ENCODE measurements at places on chromosomes 1 and 21.

- DNase-seq, result no peak
Observed at GRCh38 chr21:31181082-31181750, 142.9 kb upstream of the KRTAP19-8 start.

- no peak for DNase-seq
Observed at GRCh38 chr21:30209601-30210000, 6.3 kb downstream of the CLDN8 start.

- no peak for DNase-seq
Observed at GRCh38 chr1:168628807-168629206, 52.4 kb downstream of the XCL1 start.

DNA sequence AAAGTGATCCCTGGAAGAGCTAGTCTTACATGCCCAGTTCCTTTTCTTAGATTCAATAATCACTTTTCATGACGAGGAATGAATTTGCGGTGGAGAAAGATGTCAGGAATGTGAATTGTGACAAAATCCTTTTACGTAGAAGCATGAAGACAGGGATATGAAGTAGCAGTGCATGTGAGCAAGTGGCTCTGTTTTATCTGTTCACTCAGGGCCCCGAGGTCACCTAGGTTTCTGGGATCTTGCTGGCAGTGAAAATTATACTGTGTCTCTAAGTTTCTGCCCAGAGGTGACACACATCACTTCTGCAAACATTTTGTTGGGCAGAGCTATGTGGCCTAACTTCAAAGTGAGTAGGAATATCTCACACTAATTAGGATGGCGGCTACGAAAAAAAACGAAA, 79.3 kb downstream of the USP25 start:
- no peak for DNase-seq

DNA sequence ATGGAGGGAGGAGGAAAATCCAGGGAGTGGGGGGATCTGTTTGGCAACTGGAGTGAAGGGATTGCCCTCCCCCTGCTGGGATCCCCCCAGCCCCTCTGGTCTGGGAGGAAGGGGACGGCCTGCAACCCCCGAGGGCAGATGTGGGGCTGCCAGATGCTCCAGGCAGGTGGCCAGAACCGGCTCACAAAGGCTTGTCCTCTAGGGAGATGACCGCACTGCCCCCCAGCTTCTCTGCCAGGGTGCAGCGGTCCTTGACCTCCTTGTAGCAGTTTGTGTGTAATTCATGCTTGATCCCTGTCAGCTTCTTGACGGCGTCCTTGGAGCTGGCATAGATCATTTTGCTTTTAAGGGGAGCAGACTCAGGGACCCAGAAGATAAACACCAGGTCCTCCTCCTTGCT, 69.2 kb downstream of the ROR1 start:
- no peak for DNase-seq

DNA sequence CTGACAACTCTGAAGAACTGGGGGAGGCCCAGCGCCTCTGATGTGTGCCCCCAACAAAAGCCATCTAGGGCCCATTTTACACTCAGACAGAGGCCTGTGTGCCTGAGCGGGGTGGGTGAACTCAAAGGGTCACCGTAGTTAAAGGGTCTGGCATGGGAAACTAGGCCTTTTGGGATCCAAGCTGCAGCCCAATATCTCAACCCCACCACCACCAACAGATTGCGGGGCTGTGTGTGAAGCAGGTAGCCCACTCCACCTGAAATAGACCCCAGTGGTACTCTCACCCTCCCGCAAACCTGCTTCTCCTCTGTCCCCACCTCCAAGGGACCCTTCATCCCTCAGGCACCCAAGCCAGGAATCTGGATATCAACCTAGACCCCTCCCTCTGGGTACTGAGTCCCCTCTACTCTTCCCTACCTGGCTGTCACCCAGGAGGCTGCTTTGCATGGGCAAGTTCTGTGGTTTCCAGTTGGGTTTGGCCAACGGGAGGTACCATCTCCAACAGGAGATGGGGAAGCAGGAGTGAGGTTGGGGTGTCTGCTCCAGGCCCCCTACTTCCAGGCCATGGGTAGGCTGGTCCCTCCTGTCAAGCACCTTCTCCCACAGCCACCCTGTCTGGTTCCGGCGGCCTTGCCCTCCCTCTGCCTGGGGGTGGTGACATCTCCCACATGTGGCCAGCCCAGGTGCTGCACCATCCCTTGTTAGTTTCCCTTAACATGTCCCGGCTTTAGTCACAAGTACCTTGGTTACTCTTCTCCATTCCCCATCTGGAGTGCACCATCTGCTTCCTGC, 35.2 kb upstream of the LRP8 start:
- no peak for DNase-seq

GRCh38 chr1:34781071-34781843, at the start of gene GJB3:
Gene GJB3, plus strand, starts transcription at chr1:34781214. Its CDS starts 3,549 bp downstream, at chr1:34784763.
- peak; percentile 29 for DNase-seq

- no peak for DNase-seq
Observed at GRCh38 chr1:209807509-209807908, 1.6 kb upstream of the IRF6 start.

- DNase-seq, result peak; percentile 80
Observed at GRCh38 chr1:27136998-27137542, 17.9 kb downstream of the SLC9A1 start.

- DNase-seq, result peak; percentile 38
Observed at GRCh38 chr1:169546087-169546995, 39.9 kb downstream of the F5 start.

GRCh38 chr1:180185971-180186645, 31.4 kb downstream of the QSOX1 start:
- DNase-seq, result no peak

GRCh38 chr1:117346206-117346928, 20.9 kb upstream of the MAN1A2 start:
- no peak for DNase-seq

GRCh38 chr1:115753830-115754229, 14.7 kb downstream of the CASQ2 start:
- no peak for DNase-seq

GRCh38 chr21:29172282-29172681, 41.8 kb downstream of the MAP3K7CL start:
- DNase-seq, result no peak

All from stimulated activated CD4-positive, alpha-beta T cell treated with anti-CD3 and anti-CD28 coated beads, Interleukin-2, amount 100 ng/mL, for 24 hours (primary cell).